ENCODE measurements at places on chromosomes 11 and 22.

- no peak for DNase-seq
Observed at GRCh38 chr11:1917523-1918435, 1.7 kb upstream of the TNNT3 start.

DNA sequence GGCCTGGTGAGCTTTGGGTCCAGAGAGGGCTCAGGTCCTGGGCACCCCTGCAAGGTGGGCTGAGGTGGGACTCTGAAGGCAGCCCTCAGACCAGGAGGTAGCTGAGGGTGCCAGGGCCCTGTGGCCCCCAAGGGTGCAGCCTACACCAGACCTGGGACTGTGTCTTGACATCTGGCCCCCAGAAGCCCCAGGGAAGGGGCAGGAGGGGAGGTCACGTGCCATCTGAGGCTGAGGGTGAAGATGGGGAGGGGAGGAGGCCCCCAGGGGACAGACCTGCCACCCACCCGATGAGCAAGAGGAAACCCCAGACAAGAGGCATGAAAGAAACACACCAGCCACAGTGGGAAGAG is 520.2 kb downstream of the BRD1 start:
- DNase-seq, result no peak

DNA sequence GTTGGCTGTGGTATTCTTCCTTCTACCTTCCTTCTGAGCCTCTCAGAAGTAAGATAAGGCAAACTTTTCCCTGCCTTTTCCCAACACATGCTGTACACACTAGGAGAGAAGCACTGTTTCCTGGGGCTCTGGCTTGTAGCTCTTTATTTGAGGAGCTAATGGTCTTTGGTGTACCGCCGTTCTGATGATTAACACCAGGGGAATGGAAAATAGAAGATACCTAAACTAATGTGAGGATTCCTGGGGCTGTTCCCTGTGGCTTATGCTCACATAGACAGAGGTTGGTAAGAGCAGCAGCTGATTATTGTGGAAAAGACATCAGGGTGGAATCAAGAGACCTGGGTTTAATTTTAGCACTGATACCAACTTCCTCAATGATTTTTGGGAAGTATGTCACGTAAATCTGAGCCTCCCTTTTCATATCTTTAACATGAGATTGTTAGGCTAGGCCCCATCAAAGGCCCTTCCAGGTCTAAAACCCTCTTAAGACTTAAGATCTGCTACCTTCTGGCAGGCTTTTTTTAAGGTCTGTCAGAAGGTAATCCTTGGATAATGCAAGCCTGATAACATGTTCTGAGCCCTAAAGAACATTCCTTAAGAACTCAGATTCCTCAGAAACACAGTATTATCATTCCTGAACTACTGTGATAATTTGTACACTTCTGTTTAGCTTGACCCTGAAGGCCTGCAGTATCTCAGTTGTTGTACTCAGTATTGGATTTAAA is 24.8 kb upstream of the RCE1 start:
- DNase-seq, result no peak

- DNase-seq, result no peak
Observed at GRCh38 chr11:26227301-26227746, 104.6 kb upstream of the ANO3 start.

DNA sequence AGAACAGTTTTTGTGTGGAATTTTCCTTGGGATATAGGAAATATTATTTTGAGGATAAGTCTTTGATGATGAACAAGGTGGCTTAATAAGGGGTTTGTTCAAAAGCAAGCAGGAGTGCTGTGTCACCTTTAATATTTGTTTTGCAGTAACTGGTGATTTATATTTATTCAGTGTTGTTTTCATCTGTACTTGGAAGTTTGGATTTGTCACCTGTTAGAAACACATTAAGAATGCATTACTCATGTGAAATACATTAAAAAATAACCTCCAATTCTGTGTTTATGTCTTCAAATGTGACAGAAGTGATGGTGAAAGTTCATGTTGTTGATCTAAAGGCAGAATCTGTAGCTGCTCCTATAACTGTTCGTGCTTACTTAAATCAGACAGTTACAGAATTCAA is 70.5 kb downstream of the DKK3 start:
- DNase-seq, result no peak

DNA sequence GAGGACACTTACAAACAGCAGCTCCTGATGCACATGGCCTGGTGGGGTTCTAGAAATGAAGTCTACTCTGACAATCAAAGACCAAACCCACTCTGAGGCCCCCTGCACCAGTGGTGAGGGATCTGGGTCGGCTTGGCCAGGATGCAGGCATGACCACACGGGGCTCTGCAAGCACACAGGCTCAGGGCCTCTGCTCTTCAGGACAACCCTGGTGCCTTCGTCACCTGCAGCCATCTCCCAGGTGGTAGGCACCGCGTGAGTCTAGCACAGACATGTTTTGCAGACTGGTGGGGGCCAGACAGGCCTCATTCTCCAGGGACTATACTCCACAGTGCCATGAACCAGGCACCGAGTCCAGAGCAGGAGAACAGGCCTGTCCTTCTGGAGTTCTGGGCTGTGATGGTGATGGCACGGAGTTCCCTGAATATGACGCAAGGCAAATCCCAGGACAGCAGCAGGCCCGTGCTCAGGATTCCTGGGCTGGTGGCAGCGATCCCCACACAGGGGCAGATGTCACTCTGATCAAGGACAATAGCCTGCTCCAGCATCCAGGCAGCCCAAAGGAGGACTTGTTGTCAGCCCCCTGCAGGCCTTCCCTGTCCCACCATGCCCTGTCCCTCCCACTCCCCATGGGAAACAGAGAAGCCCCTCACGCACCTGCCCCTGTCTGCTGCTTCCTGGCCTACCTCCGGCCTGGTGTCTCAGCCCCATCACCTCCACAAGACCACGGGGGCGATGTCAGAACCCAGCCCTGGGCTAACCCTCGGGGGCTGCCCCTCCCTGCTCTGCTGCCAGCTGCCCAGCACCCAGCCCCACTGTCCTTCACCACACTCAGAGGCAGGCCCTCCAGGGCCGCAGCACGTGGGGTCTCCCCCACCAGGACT is 36.1 kb downstream of the GNB1L start:
- no peak for DNase-seq

Data from stimulated activated CD8-positive, alpha-beta memory T cell treated with anti-CD3 and anti-CD28 coated beads, Interleukin-7, amount 100 ng/mL, for 48 hours (primary cell).